Activated T-cell treated with anti-CD3 and anti-CD28 coated beads, Interleukin-2, amount 50 U/mL, for 1 hour (primary cell): ENCODE measurements at places on chromosomes 1 and 21.

- no peak for DNase-seq
Measured at GRCh38 chr1:171799166-171799565, 17.7 kb downstream of the METTL13 start.

GRCh38 chr1:246801241-246802020 is 77.2 kb downstream of the SCCPDH start:
- no peak for DNase-seq

DNA sequence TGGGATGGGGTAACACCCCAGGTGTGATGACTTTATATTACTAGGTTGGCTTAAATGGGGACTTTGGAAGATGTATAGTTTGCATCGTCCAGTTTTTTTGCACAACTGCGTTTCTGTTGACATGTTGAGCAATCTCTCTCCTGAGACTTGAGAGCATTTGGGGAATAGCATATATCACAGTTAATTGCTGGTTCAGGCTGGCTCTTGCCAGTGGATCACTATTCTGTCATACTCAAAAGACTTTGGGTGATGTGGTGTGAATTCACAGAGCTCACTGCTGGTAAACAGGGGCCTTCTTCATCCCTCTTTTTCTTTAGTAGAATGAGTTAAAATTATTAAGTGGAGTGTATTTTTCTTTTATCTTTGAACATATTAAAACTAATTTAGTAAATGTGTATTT is 44.3 kb downstream of the LHX9 start:
- no peak for DNase-seq

DNA sequence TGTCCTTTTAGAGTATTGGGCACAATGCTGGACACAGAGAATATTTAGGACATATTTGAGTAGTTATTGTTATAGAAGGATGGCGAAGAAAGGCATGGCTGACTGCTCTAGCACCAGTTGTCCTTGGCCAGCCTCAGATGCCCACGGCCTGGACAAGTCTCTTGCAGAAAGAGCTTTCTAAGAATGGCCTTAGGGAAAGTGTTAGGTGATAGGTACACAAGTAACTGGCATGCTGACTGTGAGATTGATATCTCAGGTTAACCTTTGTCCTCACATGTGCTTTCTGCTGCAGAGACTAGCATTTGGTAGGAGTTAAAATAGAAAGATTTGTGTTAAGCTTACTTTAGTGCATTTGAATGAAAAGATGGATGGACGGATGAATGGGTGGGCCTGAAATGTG is 10.1 kb downstream of the SFT2D2 start:
- DNase-seq: no peak

DNA sequence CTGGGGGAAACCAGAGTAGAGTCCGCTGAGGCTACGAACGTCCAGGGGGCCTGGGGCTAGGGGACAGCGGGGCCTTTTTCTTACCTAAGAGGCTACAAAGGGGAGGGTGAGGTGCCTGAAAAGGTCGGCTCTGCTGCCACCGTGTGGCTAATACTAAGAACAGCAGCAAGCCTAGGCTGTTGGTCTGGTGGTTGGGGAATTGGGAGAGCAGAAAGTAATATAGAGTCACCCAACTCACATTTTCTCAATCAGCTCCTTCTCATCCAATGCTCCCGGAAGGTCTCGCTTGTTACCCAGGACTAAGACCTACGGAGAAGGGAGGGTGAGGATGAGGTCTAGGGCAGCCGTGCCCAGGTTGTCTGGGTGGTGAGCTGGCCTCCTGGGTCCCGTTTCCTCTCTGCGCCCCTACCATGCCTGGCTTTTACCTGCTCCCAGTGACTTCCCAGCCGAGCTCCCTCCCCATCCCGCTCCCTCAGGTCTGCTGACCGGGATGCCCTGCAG is 9.3 kb downstream of the ARL8A start:
- peak; percentile 59 for DNase-seq

GRCh38 chr1:32954168-32954567 is 10.4 kb downstream of the RNF19B start:
- no peak for DNase-seq

DNA sequence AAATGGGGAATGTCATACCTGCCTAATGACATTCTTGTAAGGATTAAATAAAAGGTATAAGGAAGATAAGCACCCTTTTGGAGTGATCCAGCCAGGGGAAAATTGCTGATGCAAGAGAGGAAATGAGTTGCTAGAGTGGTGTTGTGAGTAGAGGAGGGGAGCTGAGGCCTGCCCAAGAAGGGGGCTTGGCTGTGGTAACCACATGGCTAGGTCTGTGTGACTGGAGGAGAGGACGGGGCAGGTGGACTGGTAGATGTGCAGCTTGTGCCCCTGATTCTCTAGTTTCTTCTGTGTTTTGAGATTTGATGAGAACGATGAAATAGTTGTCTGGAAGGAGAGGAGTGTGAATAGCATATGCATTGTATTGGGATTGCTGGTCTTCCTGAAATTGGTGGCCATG is 6.6 kb downstream of the TXLNA start:
- no peak for DNase-seq

- DNase-seq: no peak
Measured at GRCh38 chr1:202282596-202283283, 59.0 kb downstream of the UBE2T start.
